ENCODE measurements at places on chromosomes 16 and 17.

DNA sequence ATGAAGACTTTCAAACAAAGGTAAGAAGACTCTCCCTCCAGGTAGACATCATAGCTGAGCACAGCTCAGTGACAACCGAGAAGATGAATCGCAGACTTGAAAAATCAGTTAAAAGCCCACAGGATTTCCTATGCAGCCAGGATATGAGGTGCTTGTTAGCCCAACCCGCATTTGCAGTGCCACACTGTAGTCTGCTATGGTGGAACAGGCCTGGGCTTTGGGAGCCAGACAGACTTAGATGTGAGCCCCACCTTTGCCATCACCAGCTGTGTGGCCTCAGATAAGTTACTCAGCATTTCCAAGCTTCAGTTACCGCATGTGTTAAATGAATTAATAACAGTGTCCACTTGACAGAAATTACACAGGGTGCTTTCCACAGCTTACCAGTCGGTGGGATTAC lies 204.4 kb upstream of the HS3ST3A1 start:
- DNase-seq, result no peak

- no peak for DNase-seq
Measured at GRCh38 chr16:79826732-79827475, 226.4 kb upstream of the MAF start.

- DNase-seq, result no peak
Measured at GRCh38 chr17:6523330-6523729, 33.0 kb downstream of the PITPNM3 start.

- no peak for DNase-seq
Measured at GRCh38 chr17:51263006-51263405, 2.7 kb downstream of the UTP18 start.

GRCh38 chr16:20318006-20318405 lies 9.3 kb downstream of the GP2 start:
- no peak for DNase-seq

Data from occipital lobe (tissue), 3 donors.